ENCODE measurements at places on chromosomes 2 and 18.

GRCh38 chr18:11366410-11366809 lies 217.0 kb upstream of the PIEZO2 start:
- DNase-seq = no peak

DNA sequence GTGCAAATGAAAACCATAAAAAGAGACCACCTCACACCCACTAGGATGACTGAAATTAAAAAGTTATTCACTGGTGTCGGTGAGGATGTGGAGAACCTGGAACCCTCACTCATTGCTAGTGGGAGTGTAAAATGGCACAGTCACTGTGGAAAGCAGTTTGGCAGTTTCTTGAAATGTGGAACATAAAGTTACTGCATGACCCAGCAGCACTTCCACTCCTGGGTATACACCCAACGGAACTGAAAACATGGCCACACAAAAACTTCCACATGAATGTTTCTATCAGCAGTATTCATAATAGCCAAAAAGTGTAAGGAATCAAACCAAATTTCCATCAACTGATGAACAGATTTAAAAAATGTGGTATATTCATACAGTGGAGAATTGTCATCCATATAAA lies 65.1 kb upstream of the SLC66A3 start:
- no peak for DNase-seq

GRCh38 chr2:169510496-169510895 lies 994 bp downstream of the KLHL41 start:
- DNase-seq = no peak

DNA sequence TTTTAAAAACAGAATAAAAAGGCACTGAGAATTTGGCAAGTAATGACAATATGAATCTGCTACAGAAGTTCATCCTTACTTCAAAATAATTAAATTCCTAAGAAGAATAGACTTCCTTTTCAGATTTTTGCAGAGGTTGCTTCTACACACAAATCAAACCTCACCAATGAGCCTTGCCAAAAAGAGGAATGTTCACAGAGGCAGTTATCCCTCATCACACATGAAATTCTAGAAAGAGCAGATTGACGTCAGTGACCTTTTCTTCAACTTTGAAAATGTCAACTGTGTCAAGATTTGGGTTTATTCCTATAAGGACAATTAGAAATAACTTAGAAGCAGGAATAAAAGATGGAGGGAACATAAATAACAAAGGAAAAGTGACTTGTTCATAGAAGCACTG lies 64.6 kb downstream of the MBD2 start:
- DNase-seq = no peak

GRCh38 chr2:38218591-38218991 lies 142.6 kb upstream of the CYP1B1 start:
- DNase-seq = peak; percentile 66
